ENCODE measurements at places on chromosomes 13 and 19. TPM values are rescaled to one million over a fixed set of nuclear protein-coding genes. Genes with fewer than 3 reads are reported as not detected.

- no peak for DNase-seq
Measured at GRCh38 chr13:32224916-32225315, 90.2 kb downstream of the ZAR1L start.

- DNase-seq = no peak
Measured at GRCh38 chr19:45153339-45154063, 7.3 kb downstream of the NKPD1 start.

- DNase-seq = no peak
Measured at GRCh38 chr13:45705918-45706317, 3.8 kb downstream of the CBY2 start.

NLRP11 gene
- total RNA-seq = 0.22 TPM

COX6B2 gene
- total RNA-seq = 3.4 TPM

DNA sequence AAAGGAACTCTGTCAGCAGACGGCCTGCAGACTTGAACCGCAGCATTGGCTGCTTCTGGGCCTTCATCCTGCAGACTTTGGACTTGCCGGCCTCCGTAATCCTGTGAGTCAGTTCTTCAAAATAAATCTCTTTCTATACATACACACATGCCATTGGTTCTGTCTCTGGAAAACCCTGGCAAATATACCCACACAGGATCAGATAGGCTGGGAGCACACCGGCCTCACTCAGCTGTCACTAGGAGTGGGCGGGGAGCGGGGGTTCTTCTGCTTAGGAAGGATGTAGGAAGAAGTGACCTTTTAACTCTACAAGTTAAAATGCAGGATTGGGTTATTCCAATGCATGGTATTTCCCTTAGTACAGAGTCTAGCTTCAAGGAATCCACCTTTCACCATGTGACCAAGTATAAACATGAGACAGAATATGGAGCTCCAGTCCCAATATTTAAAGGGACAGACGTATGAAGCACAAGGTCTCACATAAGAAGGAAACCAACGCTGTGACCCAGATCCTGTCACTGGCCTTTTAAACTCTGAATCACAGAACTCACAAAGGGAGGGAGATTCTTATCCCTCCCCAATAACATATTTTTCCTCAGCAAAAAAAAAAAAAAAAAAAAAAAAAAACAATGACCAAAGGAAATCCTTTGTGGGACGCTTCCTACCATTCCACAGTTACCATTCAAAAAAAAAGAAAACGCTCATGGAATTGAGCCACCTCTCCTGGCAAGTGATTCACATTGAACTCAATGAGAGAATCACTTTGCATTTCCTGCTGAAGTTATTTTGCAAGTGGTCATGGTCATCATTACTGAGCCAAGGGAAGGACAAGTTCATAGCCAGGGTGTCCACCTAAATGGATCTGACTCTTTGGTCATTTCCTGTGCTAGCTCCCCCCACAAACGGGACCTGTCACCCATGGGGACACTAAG, 352.9 kb downstream of the FOXO1 start:
- DNase-seq = no peak

- DNase-seq = no peak
Measured at GRCh38 chr13:93561576-93562225, 335.1 kb downstream of the GPC6 start.

C1QTNF9 gene
- not detected for total RNA-seq

DNA sequence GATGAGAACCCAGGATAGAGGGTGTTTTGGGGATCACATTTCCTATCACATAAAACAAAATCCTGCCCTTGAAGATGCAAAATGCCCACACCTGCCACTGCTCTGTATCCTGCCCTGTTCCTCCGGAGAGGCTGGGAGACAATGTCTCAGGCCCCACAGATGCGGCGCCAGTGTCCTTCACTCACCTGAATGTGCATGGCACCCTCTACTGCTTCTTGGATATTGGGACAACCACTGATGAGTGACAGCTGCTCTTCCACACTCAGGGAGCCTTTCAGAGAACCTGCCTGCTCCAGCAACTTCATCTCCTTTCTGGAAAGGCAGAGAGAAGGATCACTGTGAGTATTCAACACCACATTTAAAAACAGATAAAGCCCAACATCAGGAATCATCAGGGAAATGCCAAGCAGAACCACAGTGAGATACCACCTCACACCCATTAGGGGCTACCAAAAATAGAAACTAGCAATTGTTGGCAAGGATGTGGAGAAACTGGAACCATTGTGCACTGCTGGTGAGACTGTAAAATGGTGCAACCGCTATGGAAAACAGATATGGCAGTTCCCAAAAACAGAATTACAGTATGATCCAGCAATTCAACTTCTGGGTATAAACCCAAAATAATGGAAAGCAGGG, 36.4 kb downstream of the CRYL1 start:
- peak; percentile 69 for DNase-seq

DNA sequence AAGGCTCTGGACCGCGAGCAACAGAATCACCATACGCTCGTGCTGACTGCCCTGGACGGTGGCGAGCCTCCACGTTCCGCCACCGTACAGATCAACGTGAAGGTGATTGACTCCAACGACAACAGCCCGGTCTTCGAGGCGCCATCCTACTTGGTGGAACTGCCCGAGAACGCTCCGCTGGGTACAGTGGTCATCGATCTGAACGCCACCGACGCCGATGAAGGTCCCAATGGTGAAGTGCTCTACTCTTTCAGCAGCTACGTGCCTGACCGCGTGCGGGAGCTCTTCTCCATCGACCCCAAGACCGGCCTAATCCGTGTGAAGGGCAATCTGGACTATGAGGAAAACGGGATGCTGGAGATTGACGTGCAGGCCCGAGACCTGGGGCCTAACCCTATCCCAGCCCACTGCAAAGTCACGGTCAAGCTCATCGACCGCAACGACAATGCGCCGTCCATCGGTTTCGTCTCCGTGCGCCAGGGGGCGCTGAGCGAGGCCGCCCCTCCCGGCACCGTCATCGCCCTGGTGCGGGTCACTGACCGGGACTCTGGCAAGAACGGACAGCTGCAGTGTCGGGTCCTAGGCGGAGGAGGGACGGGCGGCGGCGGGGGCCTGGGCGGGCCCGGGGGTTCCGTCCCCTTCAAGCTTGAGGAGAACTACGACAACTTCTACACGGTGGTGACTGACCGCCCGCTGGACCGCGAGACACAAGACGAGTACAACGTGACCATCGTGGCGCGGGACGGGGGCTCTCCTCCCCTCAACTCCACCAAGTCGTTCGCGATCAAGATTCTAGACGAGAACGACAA, 1.8 kb downstream of the PCDH17 start:
- DNase-seq = no peak

GRCh38 chr19:1487576-1488281, 2.4 kb downstream of the PCSK4 start:
- no peak for DNase-seq

GRCh38 chr19:1609103-1609396, 3.8 kb upstream of the UQCR11 start:
- DNase-seq = no peak

- DNase-seq = no peak
Measured at GRCh38 chr19:38369584-38369983, 4.8 kb upstream of the PSMD8 start.
